Skin of body (tissue), 3 donors: ENCODE measurements at places on chromosomes 1 and 21.

GRCh38 chr1:60963167-60963940, 119.0 kb upstream of the NFIA start:
- no peak for DNase-seq

- no peak for DNase-seq
Observed at GRCh38 chr1:195105281-195105680, 1503.0 kb downstream of the KCNT2 start.

- peak; percentile 79 for DNase-seq
Observed at GRCh38 chr21:34545079-34545884, 33.3 kb upstream of the KCNE1 start.

GRCh38 chr21:20856926-20857325, 141.3 kb upstream of the NCAM2 start:
- no peak for DNase-seq

DNA sequence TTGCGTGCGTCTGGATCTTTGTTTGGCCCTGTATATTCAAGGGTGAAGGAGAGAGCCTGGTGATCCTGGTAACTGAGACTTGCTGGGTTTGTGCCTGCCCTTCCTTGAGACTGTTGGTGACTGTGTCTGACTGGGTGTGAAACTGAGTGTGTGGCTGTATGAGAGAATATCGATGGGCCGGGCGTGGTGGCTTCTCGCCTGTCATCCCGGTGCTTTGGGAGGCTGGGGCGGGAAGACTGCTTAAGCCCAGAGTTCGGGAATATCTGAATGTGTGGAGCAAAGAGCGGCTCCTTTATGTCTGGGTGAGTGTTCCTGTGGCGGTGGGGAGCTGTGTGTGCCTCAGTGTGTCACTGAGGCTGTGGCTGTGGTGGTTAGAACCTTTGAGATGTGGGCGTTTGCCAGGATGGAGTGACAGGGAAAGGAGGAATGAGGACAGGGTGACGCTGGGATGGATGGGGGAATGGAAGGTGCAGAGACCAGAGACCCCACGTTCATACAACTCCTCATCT, 2.7 kb upstream of the MARCKSL1 start:
- DNase-seq: no peak

- DNase-seq: no peak
Observed at GRCh38 chr1:160639652-160640051, 7.2 kb downstream of the SLAMF1 start.

DNA sequence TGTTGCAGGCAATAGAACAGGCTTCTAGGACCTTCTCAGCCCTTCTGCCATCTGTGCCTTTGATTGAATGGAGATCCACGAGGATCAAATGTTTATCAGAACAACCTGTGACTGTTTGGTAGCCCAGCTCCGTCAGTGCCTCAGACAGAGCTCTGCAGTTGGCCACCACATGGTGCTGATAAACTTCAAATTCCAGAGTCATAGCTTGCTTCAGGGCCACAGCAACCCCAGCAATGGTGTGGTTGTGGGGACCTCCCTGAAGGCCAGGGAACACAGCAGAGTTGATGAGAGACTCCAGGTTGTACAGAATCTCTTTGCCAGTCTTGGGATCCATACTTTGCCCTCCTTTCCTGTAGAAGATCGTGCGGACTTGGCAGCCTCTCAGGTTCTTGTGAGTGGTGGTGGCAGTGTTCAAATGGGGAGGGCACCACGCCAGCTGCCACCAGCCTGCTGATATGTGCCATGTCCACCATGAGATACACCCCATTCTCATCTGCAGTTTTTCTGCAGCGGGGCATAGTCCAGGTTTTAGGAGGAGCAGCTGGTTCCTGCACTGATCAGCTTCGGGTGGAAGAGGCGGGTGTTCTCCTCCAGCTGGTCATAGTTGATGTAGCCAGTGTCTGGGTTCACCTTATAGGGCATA, 82.9 kb upstream of the ARTN start:
- DNase-seq: no peak

- no peak for DNase-seq
Observed at GRCh38 chr1:163055005-163055404, 14.2 kb upstream of the RGS4 start.

GRCh38 chr1:156676820-156677615, at the start of gene NES:
Gene NES (minus strand): TSS chr1:156677407. CDS start chr1:156677264, 143 bp downstream.
- DNase-seq: peak; percentile 81

- no peak for DNase-seq
Observed at GRCh38 chr1:156582388-156583017, 3.0 kb downstream of the TTC24 start.

- no peak for DNase-seq
Observed at GRCh38 chr1:218166268-218166945, 118.7 kb upstream of the RRP15 start.

- DNase-seq: no peak
Observed at GRCh38 chr1:44326821-44327465, 28.1 kb downstream of the ERI3 start.

GRCh38 chr1:44315521-44315920, 39.5 kb downstream of the ERI3 start:
- DNase-seq: no peak

DNA sequence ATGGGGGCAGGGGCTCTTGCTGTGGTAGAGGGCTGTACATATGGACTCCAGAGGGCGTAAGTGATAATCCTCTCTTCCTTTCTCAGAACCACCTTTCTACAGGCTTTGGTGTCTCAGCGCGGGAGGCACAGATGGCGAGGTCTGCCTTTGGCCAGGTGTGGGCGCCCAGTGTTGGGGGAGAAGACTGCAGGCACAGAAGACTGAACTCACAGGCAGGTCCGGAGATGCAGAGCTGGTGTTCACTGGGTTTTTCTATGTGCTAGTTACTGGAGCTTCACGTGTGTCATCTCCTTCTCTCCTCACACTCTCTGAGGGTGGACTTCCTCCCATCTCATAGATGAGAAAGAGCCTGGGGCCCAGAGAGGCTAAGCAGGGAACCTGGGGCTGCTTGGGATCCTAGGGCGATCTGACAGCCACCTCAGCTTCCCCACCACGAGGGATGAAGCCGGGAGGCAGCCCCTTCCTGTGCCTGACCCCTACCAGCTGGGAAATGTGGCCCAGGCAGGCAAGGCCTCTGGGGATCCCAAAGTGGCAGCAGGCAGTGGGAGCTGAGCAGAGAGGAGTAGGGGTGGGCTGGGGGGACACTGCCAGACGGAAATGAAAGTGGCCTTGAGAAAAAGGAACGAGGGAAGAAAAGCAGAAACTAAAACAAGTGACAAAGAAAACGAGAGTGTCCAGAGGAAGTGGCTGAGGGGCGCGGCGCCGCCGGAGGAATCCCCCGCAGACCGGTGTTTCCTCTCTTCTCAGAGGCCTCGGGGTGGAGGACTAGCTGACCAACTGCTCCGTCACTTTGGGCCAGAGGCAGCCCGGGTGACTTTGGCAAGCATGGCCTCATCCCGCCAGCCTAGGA, 191.6 kb downstream of the HIVEP3 start:
- no peak for DNase-seq

DNA sequence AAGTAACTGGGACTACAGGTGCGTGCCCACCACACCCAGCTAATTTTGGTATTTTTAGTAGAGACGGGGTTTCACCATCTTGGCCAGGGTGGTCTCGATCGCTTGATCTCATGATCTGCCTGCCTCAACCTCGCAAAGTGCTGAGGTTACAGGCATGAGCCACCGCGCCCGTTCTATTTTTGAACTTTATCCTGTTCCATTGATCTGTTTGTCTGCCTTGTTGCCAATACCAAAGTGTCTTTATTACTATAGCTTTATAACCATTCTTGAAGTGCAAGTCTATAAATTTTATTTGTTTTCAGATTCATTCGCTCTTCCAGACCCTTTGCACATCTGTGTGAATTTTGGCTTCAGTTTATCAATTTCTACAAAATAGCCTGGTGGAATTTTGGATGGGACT, 28.0 kb downstream of the SYT14 start:
- no peak for DNase-seq

- DNase-seq: no peak
Observed at GRCh38 chr1:64150729-64151230, 52.6 kb upstream of the UBE2U start.

DNA sequence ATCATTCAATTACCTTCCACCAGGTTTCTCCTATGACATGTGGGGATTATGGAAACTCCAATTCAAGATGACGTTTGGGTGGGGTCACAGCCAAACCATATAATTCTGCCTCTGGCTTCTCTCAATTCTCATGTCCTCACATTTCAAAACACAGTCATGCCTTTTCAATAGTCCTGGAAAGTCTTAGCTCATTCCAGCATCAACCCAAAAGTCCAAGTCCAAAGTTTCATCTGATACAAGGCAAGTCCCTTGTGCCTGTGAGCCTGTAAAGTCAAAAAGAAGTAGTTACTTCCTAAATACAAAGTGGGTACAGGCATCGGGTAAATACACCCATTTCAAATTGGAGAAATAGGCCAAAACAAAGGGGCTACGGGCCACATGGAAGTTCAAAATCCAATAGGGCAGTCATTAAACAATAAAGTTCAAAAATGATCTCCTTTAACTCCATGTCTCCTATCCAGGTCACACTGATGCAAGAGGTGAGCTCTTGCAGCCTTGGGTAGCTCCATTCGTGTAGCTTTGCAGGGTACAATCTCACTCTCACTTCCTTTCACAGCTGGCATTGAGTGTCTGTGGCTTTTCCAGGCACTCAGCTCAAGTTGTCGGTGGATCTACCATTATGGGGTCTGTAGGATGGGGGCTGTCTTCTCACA, 112.9 kb downstream of the FCRL5 start:
- no peak for DNase-seq

GRCh38 chr1:174726167-174726879, 273.4 kb upstream of the CACYBP start:
- no peak for DNase-seq

- no peak for DNase-seq
Observed at GRCh38 chr1:115757326-115757725, 11.2 kb downstream of the CASQ2 start.

GRCh38 chr1:231800108-231800507, 173.5 kb downstream of the DISC1 start:
- peak; percentile 3 for DNase-seq

GRCh38 chr1:12251442-12251841, 21.6 kb downstream of the VPS13D start:
- no peak for DNase-seq

DNA sequence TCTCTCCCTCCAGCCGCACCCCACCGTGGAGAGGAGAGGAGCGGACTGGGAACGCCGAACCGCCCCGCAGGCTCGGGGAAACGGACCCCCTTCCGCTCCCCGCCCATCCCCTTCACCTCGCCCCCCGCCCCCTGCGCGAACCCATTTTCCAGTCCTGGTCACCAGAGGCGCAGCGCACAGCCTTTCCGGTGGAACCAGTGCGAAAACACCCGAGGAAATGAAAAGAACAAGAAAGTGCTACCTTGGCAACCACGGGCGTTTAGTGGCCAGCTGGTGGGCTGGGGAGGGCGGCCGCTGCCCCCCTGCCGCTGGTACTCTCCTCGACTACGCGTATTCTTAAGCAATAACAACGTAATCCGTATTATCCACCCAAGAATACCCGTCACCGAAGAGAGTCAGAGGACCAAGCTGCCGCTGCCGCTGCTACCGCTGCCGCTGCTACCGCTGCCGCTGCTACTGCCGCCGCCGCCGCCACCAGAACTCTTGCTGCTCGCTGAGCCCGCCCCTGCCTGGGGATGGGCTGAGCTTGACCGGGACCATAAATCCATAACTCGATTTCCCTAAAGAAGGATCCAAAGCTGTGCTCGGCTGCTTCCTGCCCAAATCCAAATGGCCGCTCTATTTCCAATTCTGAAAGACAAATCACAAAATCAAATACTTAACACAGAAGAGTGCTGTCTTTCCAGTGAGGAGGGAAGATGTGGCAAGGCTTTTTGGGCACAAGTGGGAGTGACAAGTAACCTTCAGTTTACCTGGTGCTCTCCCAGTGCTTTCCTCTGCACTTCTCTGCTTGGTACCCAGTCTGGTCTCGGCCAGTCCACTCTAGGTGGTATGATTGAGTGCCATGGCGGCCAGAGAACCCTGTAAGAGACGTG, 125.2 kb upstream of the DPYD start:
- no peak for DNase-seq

DNA sequence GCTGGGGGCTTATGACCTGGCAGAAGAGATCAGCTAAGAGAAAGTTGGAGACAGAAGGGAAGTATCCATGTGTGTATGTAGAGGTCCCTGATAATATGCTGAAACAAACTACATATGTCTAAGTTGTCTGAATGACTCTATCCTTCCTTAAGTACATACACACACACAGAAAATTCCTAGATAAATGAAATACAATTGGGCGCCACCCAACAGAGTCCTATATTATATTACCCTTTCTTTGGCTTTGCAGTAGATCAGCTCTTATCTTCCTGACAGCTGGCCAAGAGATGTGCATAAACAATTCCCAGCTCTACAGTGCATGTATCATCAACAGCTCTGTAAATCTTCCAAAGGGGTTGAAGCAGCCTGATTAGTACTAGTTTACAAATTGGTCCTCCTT, 40.1 kb downstream of the SORT1 start:
- peak; percentile 2 for DNase-seq

GRCh38 chr21:36377391-36377842, 7.8 kb upstream of the CHAF1B start:
- no peak for DNase-seq

DNA sequence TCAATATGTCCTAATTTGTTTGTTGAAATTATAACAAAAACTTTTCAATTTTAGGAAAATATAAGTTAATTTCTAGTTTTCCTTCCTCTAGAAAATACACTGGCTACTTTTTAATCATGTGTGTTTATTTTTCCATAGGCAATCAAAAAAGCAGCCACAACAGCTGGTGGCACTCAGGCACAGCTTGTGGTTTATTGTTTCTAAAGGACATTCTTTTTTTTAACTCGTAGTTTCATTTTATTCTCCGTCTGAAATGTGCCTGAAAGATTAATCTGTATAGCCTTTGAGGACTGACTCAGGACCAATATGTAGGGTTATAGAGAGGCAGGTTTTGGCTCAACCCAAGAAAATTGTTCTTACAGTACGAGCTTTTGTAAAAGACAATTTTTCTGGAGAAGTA, 20.7 kb upstream of the STX12 start:
- no peak for DNase-seq

- DNase-seq: no peak
Observed at GRCh38 chr1:19921310-19921709, 2.1 kb downstream of the PLA2G2E start.

DNA sequence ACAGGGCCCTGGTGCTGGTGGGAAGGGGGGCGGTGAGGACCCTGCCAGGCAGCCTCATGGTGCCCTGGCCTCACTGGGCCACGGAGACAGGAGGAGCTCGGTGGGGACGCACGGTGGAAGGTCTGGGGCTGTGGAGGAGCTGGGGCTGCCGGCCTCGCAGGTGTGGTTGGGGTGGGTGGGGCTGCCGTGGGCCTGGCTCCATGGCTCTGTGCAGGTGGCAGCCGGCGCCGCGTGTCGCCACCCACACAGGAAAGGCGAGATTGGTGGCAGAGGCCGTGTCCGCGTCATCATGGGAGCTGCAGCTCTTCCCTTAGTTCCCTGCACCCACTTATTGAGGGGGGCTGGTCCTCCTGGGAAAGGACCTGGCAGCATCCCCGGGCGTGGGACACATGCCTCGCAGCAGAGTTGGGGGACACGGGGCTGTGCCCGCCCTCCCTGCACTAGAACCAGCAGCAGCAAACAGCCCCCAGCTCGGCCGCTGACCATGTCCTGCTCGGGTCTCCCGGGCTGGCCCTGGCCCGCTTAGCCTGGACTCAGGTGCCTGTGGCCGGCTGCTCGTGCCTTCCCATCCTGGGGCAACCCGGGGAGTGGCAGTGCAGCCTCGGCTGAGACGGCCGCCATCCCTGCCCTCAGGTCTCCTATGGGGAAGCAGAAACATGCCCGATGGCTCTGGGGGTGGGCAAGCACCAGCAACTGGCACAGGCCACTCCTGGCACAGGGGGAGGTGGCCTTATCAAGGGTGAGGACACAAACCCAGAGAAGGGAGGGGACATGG, 7.5 kb upstream of the TTC34 start:
- no peak for DNase-seq
